NCI-H2171 treated with DMSO at 0.1 percent for 48 hours (cell line): ENCODE measurements at places on chromosomes 2 and 18.

- DNase-seq: no peak
These were observed 131.2 kb downstream of the TRIB2 start for GRCh38 chr2:12847694-12848575.

- peak; percentile 99 for DNase-seq
These were observed 117.6 kb downstream of the POLE4 start for GRCh38 chr2:75076088-75076487.

- DNase-seq: peak; percentile 93
These were observed 165.4 kb downstream of the TCF4 start for GRCh38 chr18:55422456-55423180.

DNA sequence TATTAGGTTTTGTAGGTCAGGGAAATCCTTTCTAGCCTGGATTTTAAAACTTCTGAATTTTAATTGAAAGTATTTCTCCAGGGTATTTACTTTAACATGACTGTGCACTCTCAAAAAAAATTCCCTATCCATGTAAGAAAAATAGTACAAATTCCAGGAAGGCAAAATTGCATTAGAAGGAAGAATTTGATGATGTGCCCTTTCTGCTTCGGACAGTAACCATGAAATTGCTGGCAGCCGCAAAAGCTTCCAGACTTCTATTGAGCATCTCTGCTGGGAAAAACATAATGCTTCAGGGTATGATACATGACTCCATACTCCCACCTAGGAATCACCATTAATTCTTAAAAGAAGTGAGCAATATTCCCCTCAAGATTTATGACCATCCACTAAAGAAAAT lies 17.2 kb upstream of the KLF7 start:
- DNase-seq: no peak

DNA sequence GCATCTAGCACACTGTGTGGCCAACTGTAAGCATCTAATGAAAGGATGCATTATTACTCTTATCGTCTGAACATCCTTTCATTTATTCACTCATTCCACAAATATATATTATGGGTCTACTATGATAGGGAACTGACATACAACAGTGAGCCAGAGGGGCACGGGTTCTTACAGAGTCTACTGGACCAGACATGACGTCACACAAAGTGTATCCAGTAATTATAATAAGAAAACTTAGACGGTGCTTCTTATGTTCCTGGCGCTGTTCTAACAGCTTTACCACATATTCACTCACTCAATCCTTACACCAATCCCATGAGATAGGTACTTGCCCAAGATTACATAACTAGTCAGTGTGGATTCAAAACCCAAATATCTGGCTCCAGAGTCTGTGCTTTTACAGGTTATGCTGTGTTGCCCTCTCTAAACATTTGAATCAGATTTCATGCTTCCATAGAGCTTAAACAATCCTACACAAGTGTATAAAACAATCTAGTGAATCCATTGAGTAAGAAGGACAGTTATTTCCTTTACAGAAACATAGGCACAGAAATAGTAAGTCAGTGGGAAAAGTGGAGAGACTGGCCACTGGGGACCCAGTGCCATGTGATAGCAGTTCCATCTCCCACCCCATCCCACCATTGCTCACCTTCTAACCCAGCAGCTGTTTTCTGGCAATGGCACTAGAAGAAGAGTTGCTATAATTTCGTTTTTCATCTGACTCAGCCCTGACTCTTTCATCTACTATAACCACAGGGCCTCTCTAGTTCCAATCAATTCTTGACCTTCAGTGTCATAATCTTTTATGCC lies 24.2 kb upstream of the ARL5A start:
- no peak for DNase-seq

DNA sequence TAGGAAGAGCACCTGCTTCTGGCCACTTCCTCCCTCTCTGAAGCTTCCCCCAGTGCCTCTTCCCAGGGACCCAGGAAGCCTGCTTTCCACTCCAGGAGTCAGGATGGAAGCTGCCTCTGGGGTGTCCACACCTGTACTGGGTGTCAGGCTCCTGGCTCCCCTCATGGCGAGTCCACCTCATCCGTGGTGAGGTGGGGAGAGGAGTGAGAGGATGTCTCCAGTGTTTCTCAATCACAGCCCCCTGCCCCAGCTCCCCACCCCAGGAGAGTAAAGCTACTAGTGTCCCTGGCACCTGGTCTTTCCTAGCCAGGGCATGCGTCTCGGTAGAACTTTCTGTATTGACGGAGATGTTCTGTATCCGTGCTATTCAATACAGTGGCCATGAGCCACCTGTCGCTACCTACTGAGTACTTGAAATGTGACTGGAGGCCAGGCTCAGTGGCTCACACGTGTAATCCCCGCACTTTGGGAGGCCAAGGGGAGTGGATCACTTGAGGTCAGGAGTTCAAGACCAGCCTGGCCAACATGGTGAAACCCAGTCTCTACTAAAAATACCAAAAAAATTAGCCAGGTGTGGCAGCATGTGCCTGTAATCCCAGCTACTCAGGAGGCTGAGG lies 171.2 kb upstream of the HAAO start:
- no peak for DNase-seq

DNA sequence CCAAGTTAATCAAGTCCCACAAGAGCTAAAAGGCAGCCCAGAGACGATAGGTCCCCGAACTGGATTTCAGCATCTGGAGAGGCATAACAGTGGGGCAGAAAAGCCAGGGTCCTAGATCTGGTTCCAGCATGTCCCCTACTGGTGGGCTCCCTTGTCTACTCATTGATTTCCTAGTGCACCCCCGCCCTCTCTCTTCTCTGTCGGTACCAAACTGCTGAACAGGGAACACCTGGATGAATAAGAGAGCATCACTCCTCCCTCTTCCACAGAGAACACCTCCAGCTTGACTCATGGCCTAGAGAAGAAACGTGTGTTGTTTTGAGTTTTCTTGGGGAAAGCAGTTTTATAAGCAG lies 101.3 kb downstream of the FOXI3 start:
- DNase-seq: no peak

- no peak for DNase-seq
These were observed 5.5 kb downstream of the CEBPZOS start for GRCh38 chr2:37201766-37202165.

DNA sequence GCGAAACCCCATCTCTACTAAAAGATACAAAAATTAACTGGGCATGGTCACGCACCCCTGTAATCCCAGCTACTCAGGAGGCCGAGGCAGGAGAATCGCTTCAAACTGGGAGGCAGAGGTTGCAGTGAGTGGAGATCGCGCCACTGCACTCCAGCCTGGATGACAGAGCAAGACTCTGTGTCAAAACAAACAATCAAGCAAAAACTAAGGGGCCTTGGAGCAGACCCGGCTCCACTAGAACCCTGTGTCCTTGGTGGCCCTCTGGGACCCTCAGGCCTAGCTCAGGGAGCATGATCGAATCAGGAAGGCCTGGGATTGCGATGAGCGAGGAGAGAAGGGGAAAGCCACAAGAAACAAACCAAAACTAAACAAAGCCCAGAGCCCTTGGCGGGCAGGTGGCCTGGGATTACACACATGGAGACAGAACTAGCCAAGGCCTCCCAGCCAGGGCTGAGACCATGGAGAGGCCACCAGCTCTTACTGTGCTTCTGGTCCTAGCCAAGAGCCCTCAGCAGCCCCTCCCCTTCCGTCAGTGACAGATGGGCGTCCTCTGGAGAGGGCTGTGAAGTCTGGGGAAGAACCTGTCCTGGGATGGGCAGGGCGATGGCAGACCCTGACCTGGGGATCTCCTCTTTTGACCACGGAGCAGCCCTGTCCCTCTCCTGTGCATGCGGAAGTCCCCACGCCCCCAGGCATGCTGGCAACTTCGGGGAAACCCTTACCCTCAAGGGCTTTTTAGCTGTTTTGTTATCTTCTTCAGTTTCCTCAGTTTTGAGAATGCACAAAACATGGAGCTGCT lies 27.4 kb upstream of the CATIP start:
- no peak for DNase-seq

DNA sequence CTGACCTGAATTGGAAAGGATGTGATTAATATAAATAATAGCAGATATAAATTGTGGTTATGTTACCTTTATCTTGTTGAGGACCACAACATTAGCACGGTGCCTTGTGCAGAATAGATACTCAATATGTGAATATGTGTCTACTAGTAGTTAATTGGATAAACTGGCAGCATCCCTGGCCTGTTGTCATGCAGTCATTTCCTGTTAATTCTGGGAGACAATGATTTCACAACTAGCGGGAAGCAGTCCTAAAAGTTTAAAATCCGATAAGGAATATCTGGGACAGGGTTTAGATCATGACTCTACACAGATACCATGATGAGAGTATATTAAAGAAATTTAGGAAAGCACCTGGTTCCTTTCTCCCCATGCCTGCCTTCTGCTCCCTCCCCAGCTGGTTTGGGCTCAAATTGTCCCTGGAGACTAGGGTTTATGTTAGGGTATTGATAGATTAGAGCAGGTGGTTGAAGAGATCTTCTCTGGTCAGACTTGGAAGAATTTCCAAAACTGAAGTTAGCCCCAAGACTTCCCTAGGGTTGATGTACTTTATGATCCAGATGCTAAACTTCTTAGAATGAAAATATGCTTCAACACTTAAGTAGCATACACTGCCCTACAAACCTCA lies 32.8 kb downstream of the CYBRD1 start:
- peak; percentile 8 for DNase-seq

DNA sequence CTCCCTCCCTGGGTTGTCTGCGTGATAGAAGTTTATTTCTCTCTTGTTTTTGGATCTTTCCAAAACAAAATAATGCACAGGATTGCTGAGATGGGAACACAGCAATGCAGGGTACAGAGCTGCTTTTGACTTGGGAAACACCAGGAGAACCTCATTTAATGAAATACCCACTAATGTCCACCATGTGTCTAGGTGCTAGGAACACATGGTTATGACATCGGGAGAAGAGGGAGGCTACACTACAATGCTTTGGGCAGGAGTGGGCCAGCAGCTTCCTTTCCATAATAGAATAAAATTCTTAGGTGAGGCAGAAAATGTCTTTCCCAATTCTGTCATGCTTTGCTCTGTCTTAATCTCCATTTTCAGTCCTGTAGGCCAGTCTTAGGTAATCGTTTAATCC lies 29.2 kb upstream of the KCNF1 start:
- no peak for DNase-seq

GRCh38 chr2:69099541-69099940 lies 86.6 kb downstream of the ANTXR1 start:
- no peak for DNase-seq

DNA sequence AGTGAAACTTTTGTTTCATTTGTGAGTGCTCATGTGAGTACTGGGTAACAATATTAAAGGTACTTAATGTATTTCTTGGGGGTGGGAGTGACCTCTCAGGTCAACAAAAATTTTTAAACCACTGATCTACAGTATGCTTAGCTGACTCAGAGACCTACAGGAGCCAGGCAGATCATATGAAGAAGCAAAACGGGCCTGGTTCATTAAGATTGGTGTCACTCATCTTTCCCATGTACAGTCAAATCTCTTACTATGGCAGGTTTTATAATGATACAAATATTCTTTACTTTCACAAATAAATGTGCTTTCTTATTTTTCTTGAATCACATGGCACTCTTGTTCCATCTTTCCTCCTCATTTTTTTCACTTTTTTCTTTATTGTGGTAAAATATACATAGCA lies 7.7 kb upstream of the TMSB10 start:
- DNase-seq: no peak

- no peak for DNase-seq
These were observed 185.2 kb upstream of the ID2 start for GRCh38 chr2:8496617-8497016.

DNA sequence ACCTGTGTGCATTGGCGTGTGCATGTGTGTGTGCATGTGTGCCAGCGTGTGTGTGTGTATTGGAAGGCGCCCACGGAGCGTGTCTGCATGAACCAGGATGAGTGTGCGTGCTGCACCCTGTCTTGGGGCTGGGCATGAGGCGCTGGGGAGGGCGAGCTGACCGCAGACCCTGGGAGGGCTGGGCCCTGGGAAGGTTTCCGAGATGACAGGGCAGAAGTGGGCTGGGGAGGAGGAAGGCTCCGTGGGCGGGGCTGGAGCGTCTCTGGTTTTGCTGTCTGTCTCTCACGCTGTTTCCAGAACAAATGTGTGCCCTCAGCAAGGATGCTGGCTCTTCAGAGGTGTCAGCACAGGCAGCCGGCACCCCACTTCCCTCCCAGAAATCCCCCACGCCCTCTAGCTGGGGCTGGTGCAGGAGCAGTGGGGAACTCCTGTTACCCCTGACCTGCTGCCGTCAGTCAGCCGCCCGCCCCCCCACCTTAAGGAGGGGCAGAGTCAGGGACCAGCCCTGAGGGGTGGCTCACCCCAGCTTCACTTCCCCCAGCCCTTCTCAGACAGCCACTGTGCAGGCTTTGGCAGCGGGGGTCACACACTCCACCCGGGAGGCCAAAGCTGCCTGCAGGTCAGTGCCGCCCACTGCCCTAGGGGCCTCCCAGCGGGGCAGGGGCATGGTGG lies at the start of gene GPR35:
Gene GPR35 (plus strand): TSS at position 531 of the 672 bp plus-strand sequence. CDS start 4,473 bp downstream, outside the sequence.
- no peak for DNase-seq

DNA sequence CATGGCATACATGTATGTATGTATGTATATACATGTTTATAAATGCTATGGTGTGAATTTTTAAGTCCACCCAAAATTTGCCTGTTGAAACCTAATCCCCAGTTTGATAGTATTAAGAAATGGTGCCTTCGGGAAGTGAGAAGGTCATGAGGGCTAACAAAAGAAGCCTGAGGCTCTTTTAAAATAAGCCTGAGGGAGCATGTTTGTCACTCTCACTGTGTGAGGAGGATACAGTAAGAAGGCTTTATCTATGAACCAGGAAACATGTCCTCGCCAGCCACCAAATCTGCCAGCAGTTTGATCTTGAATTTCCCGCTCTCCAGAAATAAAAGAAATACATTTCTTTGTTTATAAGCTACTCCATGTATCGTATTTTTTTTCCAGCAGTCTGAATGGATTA lies 163.0 kb upstream of the LINC00305 start:
- DNase-seq: no peak

DNA sequence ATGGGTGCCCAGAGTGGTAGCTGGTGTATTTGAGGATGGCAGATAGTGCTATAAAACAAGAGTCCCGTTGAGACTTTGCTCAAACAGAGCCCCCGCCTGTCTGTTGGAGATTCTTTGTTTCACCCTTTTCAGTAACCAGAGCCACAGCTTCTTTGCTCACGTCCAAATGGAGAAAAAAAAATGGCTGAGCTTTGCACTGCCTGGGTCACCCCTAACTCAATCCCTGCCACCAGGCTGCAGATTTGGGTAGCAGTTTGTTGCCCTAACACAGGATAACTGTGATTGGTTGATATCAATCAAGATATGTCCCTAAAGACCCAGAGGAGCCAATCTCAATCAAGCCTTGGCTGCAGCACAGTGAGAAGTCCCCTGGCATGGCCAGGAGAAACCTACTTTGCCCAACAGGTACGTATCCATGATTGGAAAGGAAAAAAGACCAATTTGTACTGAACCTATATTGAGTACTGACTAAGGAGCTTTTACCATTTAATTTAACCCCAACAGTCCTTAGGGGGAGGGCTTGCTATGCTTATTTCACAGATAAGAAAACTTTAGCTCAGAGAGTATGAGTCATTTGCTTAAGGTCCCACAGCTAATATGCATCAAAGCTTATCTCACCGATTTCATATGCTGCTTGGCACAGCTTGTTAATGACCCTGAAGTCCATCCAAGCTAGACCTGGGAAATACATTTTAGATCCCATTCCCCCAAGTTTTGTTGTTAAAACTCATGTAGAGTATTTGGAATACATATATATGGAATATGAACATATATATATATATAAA lies 72.0 kb upstream of the SH3BP4 start:
- no peak for DNase-seq

- DNase-seq: no peak
These were observed 285.9 kb downstream of the SLC8A1 start for GRCh38 chr2:40166006-40166405.

GRCh38 chr18:6021306-6022073 lies 126.2 kb upstream of the TMEM200C start:
- no peak for DNase-seq
